ENCODE measurements at places on chromosomes 6 and 20.

DNA sequence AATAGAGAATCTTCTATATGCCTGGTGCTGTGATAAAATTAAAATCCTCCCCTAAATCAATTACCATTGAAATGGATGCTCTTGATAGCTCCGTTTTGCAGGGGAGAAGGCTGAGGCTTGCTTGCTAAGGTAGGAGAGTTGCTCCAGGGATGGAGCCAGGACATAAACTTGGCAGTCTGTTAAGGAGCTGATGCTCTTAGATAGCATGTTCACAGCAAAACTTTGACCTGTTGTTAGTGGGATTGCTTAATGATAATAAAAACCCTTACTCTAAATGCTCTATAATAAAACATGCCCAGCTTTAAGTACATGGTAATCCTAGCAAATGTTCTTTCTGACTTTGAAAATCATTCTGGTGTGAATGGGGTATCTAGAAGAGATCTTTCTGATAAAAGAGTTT lies 228.4 kb upstream of the JAG1 start:
- no peak for DNase-seq

DNA sequence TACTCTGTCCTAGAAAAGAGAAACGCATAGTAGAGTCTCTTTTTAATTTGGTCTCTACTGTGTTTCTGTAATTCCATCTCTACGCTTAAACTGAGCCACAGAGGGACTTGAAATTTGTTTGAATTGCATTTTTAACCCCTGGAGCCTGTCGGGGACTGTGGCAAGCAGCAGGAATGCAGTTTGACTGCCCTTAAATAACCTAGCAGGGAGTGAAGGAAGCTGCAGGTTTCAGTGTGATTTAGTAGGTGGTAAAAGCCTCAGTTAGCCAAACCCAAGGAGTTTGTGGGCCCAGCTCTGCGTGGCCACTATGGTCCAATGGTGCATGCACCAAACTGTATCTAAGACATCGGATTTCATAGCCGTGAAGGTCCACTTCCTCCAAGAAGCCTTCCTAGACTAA lies 70.3 kb upstream of the MC3R start:
- no peak for DNase-seq

DNA sequence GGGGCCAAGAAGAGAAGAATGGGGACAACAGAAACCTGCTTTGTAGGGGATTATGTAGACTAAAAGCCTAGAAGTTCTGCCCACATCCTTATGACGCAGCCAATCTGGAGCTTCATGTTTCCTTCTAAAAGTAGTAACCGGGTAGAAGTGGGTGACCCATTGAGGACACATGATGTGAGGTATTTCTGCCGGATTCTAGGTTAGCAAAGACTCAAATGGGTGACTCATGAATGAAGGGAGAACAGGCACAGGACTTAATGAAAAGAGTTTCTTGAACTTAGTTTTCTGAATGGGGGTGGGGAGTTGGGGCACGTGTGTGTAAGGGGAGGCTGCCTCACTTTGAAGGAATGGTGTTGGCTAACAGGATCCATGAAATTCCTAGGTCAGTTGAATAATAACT lies 68.8 kb downstream of the CDS2 start:
- no peak for DNase-seq

- no peak for DNase-seq
Observed at GRCh38 chr20:45920462-45921336, 8.7 kb upstream of the PLTP start.

DNA sequence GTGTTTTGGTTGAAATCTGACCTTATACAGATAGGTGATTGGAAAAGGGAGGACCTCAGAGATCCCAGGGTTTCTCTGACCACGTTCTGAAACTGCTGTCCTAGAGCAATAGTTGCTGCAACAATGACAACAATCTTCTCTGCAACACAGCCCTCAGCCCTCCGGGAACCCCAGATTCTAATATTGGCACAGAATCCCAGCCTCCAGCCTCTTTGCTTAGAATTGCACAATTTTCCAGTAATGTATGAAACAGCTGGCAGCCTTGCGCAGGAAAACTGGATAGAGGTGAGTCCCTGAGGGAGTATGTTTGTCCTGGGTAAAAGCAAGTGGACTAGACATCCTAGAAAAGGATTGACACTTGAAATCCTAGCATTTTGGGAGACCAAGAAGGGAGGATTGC lies 30.4 kb upstream of the PNRC1 start:
- no peak for DNase-seq

DNA sequence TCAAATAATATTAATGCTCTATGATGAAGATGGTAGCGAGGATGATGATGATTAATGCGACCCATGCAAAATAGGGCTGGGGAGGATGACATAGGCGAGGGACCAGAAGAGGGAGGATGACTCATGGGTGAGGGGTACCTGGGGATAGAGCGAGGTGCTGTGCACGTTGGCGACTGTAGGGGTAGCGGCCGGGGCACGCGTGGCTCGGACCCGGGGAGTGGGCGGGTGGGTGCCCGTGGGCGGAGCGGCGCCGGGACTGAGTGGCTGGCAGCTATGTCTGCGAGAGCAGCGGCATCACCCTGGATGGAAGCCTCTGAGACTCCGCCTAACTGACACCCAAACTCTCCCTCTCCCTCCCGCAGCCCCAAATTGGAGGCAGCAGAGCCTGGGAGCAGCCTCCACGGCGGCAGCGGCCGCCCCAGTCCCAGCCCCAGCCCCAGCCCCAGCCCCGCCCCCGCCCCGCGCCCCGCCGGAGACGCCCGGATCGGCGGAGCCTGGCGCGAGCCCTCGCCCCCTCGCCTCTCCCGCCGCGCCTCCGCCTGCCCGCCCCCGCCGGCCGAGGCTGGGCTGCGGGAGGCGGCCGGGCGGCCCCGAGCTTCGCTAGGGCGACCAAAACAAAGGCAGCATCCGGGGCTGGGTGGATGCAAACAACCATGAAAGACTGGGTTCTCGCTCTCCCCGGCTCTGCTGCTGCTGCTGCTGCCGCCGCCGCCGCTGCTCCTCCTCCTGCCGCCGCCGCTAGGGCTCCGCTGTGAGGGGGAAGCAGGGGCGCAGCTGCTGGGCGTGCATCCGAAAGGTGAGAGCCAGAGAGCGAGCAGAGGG lies at the start of gene RIMS1:
Gene RIMS1 (plus strand): TSS at position 367 of the 822 bp plus-strand sequence. CDS start 474 bp downstream, outside the sequence.
- no peak for DNase-seq

DNA sequence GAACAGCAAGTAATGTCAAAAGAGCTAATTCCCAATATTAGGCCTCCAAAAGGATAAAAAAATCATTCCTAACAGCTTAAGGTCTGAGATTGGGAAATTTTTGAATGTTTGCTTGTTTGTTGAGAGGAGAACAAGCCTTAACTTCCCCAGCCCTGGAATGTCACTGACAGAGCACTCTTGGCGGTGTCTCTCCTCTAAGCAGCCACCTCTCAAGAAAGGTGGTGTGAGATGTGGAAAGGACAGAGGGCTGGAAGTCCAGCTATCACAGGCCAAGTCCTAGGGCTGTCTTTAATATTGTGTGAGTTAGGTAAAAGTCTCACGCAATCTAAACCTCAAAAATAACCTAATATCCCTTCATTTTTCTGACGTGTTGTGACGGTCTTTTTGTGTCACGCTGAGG lies 101.6 kb downstream of the MTFR2 start:
- no peak for DNase-seq

DNA sequence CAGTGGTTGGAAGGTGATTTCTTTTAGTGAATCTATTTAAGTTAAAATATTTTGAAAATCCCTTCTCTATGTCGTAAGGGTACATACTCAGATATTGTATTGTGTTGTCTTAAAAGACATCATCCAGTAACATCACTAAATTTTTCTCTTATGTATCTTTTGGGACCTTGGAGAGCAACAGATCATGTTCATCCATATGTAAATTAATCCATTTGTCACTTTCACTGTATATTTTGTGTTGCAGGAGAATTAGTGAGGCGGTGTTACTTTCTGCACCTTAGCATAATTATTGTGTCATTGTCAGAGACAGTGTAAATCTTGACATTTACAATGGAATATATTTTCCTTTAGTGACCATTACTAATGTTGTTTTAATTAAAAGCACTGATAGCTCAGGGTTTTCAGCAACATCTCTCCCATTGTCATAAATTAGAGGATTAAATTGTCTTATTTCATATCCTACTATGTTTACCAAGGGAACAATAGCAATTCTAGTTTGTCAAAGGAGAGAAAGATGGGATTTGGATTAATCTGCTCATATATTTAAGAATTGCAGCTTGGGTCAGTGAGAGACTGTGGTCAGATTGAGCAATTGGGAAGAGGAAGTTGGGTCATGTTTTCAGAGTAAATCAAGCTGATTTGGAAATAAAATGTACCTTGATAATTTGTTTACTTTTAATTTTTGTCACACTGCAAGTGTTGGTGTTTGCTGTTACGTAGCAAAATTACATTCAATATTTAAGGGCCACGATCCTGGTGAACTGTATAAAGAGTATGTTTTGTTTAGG lies 22.7 kb downstream of the DOK5 start:
- no peak for DNase-seq

DNA sequence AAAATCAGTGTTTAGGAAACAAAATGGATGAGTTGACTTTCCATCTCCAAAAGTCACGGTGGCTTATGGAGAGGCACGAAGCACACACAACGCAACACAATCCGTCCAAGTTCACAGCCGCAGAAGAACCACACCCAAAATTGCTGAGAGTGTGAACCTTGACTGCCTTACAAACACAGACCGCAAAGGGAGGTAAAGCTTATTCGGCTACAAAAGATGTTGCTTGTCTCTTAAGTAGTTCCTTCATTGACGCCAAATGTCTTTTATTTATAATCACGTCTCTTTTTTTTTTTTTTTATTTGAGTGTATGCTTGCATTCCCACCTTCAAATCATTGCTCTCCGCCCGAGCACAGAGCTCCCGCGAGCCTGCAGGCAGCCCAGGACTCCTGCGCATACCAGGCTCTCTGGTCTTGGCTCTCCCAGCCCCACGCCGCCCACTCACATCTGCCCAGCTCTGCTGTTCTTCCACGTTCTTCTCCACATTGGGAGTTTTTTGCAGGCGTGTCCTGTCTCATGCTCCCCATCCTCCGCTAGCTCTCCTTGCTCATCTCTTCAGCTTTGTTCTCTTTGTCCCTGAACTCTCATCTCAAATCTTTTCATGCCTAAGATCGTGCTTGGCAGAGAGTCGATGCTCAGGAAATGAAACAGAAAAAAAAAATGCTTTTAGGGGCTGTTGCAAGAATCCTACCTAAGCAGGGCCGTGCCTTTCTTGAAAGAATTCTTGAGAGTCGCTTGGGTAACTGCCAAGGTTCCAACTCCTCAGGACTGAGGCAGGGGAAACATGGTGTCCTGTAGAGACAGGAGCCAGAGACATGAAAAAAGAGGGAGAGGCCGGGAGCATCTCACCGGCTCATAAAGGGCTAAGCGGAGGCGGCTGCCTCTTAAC lies 25.8 kb downstream of the LY86 start:
- DNase-seq, result no peak

GRCh38 chr20:32285082-32285620 lies 7.7 kb downstream of the KIF3B start:
- DNase-seq, result no peak

DNA sequence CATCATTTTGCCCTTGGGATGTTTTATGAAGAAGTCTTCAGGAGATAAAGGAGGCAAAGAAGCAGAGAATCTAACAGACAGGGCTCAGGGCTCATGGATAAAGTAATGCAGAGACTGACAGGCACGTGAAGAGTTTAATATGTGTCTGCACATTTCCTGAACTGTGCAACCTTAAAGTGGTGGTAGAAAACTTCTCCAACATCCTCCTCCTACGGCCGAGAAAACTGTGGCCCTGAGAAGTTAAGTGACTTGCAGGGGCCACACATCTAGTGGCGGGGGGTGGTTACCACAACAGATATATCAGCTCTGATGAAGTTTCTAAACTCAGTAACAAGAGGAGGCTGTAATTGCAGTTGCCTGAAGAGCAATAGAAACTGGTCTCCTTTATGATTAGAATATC lies 61.0 kb downstream of the SOBP start:
- DNase-seq, result no peak

GRCh38 chr20:63163596-63164483 lies 52.1 kb downstream of the YTHDF1 start:
- DNase-seq, result no peak

DNA sequence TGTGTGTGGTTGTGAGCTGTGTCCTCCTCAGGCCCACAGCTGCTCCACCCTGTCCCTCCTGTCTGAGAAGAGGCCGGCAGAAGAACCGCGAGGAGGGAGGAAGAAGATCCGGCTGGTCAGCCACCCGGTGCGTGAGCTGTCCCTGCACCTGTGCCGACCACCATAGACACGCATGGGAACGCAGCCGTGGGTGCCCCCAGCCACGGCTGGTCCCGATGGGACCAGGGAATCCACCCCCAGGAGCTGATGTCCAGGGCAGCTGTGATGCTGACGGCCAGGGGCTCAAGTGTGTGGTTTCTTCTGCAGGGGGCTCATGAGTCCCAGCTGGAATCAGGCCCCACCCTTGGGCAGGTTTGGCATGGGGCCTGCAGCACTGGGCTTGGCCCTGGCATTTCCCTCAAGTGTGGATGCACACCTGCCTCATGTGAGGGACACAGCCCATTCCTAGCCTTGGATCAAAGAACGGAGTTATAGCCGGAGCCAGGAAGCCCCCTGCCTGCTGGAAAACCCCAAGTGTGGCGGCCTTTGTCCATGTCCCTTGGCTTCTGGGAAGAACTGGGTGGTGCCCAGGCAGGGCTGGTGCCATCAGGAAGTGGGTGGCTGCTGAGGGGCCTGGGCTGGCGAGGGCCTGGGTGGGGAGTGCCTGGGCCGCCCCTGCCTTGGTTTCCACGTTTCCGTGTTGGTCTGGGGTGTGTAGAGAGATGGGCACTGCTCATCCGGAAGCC lies 4.6 kb upstream of the TNFRSF6B start:
- no peak for DNase-seq

GRCh38 chr6:136123468-136123867 lies 126.6 kb downstream of the MTFR2 start:
- DNase-seq, result no peak

DNA sequence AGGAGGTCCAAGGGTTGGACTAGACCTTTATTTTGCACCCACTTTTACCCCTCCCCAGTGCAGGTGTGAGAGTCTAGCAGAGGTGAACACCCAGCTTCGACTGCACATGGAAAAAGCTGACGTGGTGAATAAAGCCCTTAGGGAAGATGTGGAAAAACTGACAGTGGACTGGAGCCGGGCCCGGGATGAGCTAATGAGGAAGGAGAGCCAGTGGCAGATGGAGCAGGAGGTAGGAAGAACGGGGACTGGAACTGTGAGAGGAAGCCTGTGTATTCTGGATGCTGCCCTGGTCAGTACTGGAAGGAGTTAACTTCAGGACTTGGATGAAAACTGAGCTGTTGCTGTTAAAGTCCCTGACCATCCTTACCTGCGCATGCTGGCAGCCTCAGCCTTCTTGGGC lies 10.6 kb downstream of the CEP250 start:
- DNase-seq, result peak; percentile 19

DNA sequence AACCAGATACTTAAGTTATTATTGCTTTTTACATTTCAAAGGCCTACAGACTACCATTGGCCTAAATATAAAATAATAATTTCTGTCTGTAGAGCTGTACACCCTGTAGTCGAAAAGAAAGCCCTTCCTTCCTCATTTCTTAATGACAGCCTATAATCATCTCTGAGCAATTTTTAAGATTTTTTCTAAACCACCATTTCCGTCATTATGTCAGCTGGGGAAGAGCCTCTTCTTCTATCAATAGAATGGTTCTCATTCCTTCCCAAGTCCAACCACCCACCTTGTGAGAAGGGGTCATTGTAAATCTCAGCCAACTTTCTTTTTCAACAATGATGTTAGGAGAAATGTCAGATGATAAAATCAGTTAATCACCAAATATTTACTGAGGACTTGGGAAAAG lies 91.8 kb downstream of the PLEKHG1 start:
- no peak for DNase-seq

All from GM04504 (cell line).